Activated CD4-positive, alpha-beta T cell treated with anti-CD3 and anti-CD28 coated beads, Interleukin-2, amount 10 ng/mL, durations not matched to agents 24 days and 14 days (primary cell): ENCODE measurements at places on chromosomes 3 and 15.

DNA sequence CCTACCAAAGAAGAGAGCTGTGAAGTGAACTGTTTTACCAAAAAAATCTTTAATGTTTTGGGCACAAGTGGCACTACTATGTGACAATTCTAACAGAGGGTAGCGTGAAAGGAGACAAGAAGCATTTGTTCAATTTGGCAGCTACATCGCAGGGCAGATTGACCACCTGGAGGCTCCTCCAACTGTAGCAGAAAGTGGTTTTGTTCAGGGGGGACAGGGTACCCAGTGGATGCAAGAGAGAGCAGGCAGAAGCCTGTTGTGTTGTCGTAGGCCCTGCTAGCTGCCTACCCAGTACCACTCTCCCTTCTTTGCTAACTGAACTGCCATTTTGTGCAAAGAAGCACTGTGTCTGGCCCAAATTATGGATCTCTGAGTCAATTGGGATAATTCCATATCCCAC, 54.8 kb upstream of the SYN2 start:
- no peak for DNase-seq

GRCh38 chr3:42653303-42653559, 266 bp upstream of the ZBTB47 start:
- DNase-seq, result no peak

DNA sequence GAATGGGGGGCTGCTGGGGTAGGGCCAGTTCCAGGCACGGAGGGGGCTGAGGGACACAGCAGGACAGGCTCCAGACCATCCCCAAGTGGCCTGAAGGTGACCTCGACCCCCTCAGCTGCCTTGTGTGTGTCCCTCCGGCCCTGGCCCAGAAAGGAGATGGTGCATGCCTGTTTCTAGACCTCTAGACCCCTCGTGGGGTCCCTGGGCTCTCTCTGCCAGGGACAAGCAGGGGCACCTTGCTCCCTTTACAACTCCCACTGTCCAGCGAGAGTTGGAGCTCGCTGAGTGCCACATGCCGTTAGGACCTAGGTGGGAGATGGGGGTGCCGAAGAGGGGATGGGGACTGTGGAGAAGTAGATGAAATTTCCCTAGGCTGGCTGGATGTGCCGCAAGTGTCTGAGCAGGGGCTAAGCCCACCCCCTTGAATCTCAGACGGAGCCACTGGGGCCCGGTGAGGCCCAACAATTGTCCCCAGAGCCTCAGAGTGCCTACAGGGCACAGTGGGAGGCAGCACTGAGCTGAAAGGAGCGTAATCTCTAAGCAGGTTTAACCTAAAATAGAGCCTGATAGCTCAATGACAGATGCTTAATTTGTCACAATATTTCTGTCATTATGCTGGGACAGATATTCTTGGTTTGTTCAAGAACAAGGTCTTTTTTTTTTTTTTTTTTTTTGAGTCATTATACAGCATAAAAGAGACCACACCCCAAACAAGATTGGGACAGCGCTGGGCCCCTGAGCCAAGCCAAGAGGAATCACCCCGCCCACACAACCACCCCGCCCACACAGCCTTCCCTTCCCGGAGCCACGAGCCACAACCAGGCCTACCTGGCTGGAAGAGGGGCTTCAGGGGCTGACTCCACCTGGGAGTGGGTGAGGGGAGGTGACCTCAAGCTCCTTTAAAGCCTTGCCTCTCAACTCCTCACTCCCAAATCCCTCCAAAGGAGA, 23.6 kb upstream of the KLF13 start:
- DNase-seq, result peak; percentile 68

GRCh38 chr15:25180606-25181292, 226.0 kb downstream of the SNRPN start:
- DNase-seq, result no peak
